ENCODE measurements at places on chromosomes 16 and 17.
A peak's percentile ranks its signal among the peaks of the same experiment; 100 is the strongest.

DNA sequence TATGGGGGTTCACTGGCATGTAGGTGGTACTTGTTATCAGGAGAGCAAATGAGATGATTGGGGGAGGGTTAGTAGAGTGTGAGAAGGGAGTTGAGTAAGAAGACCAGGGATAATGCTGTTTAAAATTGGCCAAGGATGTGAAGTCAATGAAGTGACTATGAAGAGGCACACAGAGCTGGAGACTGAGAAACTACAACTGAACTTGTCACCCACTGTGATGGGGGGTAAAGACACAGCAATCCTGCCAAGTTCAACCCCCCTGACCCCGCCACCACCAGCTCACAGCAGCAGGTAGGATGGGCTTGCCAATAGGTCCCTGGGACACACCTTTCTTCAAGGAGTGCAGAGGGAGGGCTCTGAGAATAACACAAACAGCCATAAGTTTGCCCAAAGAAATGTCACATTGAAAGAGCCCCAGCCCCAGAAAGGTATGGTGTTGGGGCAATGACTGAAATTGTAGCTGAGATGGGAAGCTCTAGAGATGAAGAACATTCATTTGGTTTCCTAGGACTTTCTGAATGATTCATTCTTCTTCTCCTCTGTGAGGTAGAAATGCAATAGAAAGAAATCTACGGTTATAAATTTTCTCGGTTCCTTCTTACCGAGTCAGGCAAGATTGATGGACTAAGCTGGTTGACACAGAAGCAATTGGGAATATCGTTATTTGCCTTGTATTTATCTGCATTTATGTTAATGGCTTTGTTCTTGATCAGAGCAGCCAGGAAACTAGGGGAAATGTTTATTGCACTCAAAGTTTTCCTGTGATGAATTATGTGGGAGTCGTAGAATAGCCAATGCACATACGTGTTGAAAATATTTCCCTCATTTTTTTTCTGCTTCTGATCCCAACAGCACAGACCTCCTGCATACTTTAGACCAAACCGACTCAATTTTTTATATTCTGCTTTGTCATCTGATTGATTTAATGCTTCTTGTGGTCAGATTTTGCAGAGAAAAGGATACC lies 595.2 kb upstream of the CDH11 start:
- no peak for DNase-seq

- DNase-seq, result no peak
Observed at GRCh38 chr16:86025706-86026105, 126.7 kb downstream of the IRF8 start.

GRCh38 chr16:23406546-23407240 lies 46.3 kb downstream of the COG7 start:
- DNase-seq, result no peak

DNA sequence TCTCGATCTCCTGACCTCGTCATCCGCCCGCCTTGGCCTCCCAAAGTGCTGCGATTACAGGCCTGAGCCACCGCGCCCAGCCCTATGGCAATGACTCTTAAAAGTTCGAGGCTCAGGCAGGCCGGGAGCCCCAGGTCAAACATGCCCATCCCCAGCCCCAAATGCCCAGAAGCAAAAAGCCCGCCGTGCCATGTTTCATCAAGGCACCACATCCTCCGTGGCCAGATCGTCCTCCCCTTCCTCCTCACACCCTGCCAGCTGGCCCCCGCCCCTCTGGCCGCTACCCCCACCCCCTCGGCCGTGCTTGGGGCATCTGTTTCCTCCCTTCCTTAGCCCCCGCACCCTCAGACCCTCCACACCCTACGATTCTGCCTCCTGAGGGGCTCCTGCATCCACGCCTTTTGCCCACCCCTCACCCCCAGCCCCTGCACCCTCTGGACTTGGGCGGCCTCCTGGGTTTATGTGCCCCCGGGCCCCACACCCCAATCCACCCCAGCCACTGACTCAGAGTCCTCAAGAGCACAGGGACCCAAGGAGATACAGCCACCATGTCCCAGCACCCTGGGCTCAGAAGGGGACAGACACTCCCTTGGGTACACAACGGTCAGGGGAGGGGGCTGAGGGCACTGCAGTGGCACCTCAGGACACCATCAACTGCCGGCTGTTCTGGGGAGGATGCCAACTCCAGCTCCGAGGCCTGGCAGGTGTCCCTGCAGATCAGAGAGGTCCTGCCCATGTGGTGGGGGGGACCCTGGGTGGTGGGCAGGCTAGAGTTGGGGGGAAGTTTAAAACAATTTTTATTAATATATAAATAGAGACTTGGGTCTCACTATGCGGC lies 7.1 kb downstream of the CTRB1 start:
- DNase-seq, result no peak

GRCh38 chr17:4365628-4366326 lies 698 bp downstream of the UBE2G1 start:
- peak; percentile 11 for DNase-seq

- no peak for DNase-seq
Observed at GRCh38 chr17:47199627-47200324, 9.4 kb upstream of the MYL4 start.

- no peak for DNase-seq
Observed at GRCh38 chr17:83122834-83123233, 43.4 kb downstream of the METRNL start.

GRCh38 chr17:31919802-31920525 lies 16.8 kb upstream of the SUZ12 start:
- no peak for DNase-seq

- DNase-seq, result no peak
Observed at GRCh38 chr17:73653810-73654209, 9.6 kb upstream of the SDK2 start.

DNA sequence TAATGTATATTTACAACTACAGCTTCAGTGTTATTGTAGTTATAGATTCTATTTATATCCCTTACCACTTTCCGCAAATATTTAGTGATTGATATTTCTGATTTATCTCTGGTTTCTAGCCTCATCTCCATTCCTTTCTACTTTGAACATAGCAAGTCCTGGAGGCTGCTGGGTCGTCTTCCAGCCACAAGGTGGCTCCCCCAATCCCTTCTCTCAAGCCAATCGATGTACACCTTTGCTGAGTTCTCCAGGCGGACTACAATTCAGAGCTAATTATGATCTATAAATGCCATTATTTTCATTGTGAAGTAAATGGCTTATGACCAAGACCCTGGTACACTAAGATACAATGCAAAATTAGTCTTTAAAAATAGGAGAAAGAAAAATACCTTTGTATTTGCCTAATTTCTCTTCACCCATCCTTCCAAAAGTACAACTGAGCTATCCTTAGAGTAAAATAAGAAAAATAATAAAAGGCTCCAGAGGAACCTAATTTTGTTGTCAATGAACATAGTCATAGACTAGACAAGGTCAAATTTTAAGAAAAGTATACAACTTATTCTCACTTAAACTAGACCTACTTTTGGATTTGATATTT lies 122.1 kb downstream of the SKAP1 start:
- peak; percentile 23 for DNase-seq

- DNase-seq, result no peak
Observed at GRCh38 chr16:56912746-56913708, 18.9 kb upstream of the HERPUD1 start.

DNA sequence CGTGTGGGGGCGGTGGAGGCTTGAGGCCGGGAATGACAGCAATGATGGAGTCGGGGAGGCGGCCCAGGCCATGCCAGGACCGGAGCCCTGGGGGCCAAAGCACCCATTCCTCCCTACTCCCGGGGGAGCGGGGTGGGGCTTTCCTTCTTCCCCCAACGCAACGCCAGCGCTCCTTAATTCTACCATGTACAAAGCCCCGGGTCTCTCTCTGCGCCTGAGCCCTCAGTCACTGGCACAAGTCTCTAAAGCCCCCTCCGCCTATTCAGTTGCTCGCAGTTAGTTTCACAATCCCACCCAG lies 245 bp upstream of the RNF227 start:
- no peak for DNase-seq

DNA sequence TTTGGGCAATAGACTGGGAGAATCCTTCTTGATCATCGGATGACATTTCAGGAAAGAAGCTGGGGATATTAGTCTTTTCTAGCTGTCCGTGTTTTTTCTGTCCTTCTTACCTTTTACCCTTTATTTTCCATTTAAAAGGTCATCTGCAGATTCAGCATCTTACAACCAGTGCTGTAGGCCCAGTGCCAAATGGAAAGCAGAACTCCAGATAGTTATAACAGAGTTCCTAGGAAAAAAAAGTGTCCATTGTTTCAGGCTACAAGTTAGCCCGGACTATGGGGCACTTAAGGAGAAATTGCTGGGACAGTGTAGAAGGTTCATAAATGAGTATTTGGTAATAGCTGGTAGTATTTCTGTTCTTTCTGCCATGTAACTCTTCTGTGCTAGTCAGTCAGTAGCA lies 28.4 kb downstream of the LDHD start:
- DNase-seq, result no peak

- DNase-seq, result no peak
Observed at GRCh38 chr16:14344292-14344691, 273.2 kb downstream of the MRTFB start.

- DNase-seq, result no peak
Observed at GRCh38 chr17:36884495-36885152, 52.7 kb upstream of the LHX1 start.

- DNase-seq, result no peak
Observed at GRCh38 chr17:8776248-8776647, 17.9 kb upstream of the SPDYE4 start.

DNA sequence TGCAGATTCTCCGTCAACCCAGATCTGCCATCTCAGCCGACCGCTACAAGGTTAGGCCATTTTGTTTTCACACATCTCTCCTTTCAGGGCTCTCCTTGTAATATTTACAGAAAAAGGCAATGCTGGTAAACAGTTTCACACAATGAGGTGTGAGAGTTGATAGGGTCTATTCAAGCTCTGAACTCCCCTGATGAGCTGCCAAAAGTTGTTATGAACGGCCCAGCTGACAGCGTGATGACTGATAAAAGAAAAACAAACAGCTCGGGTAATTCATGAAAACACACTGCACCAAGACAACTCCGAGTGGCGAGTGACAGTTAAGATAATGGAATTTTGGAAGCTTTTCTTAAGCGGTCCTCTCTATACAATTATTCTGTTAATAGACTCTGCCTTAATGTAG lies 68.1 kb upstream of the IRX5 start:
- DNase-seq, result no peak

DNA sequence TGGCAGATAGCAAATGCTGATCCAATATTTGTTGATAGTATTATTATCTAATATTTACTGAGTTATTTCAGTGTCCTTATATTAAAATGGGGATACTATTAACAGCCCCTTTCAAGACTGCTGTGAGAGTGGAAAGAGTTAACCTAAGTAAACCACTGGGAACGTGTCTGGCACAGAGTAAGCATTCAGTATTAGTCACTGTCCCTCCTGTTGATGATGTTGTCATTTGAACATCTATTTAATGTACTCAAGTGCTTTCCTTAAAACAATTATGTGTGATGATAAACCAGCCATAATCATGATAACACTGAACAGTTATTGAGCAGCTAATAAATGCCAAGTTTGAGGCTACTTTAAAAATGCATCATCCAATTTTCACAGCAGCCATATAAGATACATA lies 135.7 kb upstream of the XYLT1 start:
- DNase-seq, result no peak

GRCh38 chr16:254461-254860 lies 19.8 kb downstream of the FAM234A start:
- no peak for DNase-seq

DNA sequence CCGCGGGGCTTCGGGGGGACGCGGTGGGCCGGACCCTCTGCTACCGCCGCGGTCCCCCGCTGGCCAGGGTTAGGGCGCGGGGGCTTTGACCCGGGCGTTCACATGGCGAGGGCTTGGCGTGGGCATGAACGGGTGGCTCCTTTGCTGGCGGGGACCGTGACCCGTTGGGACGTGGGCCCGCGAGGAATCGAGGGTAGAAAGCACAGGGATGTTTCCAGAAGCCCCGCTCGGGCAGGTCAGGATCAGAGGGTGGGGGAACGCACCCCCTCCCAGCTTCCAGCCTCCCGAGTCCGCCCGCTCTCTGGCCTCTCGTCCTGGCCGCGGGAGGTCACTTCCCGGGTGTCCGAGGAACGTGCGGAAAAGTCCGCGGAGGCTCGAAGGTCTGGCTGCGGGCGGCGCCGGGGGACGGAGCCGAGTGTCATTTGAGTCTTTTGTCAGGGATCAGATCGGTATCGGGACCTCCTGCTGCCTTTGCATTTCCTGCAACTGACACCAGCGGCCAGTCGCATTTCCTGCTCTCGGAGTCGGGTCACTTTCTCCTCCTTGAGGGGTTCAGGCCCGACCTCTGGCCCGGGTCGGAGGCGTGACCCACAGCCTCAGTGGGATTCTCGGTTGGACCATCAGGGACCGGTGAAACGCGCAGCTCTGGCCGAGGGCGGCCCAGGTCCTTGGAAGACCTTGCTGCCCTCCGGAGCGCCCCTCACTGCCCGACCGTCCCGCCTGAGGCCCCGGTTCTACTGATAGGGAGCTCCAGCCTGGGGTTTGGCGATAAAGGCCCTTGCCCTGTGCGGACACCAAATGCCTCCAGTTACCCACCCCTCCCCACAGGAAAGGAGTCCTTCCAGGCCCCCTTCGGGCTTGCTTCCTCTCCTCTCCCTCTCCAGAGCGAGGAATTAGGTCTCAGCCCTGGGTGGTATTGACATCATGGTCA lies 702 bp upstream of the WNT3 start:
- DNase-seq, result no peak

DNA sequence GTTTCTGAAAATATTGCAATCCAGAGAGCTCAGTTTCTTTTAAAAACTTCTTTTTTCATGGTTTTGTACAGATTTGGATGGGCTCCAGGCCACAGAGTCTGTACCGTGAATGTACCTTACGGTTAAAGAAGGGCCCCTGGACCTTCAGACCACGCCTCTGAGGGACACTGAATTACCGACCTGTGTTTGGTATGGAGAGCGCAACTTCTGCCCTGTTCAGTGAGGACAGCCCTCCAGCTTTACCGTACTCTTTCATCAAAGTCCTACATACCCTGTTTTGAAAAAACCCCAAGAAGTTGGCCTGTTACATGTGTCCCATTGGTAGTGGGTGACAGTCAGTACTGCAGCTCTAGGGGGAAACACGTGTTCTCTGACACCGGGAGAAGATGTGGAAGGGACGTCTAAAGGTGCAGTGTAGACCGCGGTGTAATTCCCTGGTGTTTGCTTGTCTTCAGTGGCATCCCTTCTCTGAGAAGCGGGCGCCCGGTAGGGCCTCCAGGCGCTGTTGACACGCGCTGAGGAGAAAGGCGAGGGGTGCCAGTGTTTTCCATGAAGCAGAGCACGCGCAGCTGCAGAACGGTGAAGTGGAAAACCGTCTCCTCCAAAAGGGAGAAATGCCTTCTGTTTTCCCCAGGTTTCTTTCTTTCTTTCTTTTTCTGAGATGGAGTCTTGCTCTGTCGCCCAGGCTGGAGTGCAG lies 6.2 kb downstream of the PGS1 start:
- no peak for DNase-seq

Measured in activated T-cell treated with anti-CD3 and anti-CD28 coated beads for 4 hours (primary cell).